ENCODE measurements at places on chromosomes 6 and 20.

DNA sequence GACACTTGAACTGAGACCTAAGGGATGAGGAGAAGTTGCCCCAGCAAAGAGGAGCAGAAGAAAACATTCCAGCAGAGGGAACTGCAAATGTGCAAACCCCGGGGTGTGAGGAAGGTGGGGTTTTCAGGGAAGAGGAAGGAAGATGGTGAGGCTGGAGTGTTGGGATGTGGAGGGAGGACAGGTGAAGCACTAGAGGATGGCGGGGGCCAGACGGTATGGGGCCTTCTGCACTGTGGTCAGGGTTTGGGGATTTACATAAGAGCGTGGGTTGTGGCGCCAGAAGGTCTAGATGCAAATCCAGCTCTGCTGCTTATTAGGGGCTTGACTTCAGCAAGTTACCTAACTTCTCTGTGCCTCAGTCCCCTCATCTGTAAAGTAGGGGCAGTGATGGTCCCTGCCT, 16.0 kb downstream of the DLGAP4 start:
- no peak for DNase-seq

DNA sequence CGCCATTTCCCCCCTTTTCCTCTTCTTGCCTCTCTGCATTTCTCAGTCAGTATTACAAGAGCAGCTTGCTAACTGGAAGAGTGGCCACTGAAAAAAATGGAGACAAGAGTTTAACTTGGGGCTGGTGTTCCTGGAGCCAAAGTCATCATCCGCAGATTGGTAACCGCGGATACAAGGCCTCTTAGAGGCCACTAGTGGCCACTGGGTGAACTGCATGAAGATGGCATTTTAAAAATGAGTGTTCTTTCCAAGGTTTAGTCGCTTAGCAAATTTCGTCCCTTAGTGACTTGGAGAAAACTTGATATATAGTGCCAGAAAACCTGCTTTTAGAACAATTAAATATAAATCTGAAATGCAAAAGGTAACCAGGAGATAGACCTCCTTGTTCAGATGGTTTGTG, 4.8 kb downstream of the F13A1 start:
- DNase-seq = no peak

DNA sequence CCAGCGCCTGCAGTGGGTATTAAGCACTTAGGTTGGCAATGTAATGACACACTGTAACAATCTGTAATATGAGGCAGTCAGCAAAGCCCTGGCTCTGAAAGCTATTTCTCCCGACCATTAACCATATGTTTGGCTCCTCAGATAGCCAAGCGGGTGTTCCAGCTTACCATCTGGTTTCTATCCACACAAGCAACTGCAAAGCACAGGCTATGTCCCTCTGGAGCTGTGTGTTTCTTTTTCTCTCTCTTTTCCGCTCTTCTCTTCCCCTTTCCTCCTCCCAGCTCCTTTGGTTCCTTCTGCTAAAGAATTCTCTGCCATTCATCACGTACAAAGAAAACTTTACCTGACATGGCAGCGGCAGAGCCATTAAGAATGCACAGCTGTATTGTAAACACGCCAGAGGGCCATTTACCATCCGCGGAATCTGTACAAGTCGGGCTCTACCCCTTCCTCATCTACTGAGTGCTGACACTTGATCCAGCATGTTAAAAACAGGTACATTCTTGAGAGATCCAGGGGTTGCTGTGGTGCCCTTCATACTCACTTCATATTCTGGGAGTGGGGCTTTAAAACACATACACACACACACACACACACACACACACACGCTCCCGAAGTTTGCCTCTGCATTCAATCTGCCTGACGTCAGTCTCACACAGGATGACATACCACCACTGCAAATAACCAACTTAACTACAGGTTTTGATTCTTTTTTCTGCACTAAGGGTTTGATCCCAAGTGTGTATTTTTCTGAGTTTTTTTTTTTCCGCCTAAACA, 77.2 kb downstream of the BACH2 start:
- peak; percentile 85 for DNase-seq

DNA sequence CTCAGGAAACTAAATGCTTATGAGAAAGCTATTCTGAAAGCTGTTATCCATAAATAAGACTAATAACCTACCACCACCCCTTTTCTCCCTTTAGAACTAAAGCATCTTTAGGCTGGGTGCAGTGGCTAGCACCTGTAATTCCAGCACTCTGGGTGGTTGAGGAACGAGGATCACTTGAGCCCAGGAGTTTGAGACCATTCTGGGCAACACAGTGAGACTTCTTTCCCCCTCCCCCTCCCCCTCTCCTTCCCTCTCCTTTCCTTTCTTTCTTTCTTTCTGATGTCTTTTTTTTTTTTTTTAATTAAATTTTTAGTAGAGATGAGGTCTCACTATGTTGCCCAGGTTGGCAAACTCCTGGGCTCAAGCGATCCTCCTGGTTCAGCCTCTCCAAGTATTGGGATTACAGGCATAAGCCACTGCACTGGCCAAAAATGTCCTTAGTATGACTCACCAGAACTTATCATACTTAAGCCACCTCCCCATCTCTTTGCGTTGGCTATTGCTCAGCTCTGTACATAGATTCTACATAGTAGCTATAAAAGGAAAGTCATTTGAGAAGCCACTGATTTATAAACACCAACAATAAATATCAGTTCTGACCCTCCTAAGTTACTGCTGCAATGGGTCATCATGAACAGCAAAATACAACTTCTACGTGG, 54.8 kb upstream of the SPDEF start:
- DNase-seq = peak; percentile 18

GRCh38 chr6:84361372-84362192, 134.1 kb upstream of the CEP162 start:
- no peak for DNase-seq

- DNase-seq = peak; percentile 32
Observed at GRCh38 chr6:100573166-100573565, 108.4 kb upstream of the SIM1 start.

GRCh38 chr20:46358346-46359058, 47.9 kb downstream of the ELMO2 start:
- no peak for DNase-seq

- DNase-seq = no peak
Observed at GRCh38 chr20:11056414-11056813, 382.6 kb upstream of the JAG1 start.

- peak; percentile 42 for DNase-seq
Observed at GRCh38 chr20:19699180-19699971, 58.7 kb upstream of the RIN2 start.

DNA sequence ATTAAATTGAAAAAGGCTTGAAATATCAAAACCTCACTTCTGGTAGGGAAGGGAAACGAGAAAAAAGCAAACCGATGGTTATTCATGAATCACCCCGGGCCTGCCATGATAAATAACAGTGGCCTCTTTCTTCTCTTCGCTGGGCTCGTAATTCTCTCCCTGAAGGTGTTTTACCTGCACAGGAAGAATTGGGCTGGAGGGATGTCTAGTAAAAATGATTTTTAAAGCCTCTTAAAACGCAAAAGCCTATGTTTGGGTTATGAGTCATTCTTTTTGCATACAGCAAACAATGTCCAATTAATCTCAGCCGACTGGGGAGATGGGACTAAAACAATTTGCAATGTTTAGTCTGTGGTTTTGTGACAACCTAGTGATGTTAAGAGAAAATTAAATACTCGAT, 16.8 kb downstream of the LINC00237 start:
- DNase-seq = no peak

DNA sequence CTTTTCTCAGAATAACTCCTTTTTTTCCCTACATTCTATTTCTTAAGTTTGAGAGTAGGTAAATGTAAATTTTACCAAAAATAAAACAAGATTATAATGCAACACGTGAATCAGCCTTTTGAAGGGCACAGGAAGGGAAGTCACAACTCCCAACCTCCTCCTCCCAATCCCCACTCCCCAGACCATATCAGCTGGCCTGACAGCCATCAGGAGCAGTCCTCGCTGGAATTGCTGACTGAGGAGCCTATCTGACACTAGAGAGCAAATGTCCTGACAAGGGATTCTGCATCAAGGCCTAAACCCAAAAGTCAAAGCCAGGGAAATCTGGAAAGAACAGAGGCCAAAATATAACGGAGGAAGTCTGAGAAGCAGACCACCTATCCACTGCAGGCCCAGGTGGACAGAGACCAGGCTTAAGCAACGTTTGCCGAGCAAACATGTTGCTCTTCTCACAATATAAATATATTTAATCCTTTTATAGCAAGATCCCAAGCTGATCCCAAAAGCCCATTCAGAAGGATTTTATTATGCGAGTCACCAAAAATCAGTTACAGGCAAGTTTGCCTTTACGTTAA, 2.5 kb downstream of the RRAGD start:
- DNase-seq = no peak

DNA sequence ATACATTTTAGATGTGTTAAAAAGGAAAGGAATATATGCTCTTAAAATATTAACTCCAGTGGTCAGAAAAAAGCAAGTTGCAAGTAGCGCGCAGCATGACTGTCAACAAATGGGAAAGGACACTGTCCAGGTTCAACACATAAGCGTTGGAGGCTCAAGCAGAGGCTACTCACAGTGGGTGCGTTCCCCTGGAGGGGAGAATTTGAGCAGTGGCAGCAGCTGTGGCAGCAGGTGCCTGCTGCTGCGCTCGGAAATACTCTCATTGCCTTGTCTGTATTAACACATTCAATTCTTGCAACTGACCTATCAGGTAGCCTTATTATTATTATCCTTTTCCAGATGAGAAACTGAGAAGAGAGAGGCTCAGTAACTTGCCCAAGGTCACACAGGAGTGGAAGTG, 21.9 kb upstream of the CCN6 start:
- DNase-seq = no peak

- DNase-seq = peak; percentile 61
Observed at GRCh38 chr20:1934721-1935573, 39.7 kb downstream of the SIRPA start.

DNA sequence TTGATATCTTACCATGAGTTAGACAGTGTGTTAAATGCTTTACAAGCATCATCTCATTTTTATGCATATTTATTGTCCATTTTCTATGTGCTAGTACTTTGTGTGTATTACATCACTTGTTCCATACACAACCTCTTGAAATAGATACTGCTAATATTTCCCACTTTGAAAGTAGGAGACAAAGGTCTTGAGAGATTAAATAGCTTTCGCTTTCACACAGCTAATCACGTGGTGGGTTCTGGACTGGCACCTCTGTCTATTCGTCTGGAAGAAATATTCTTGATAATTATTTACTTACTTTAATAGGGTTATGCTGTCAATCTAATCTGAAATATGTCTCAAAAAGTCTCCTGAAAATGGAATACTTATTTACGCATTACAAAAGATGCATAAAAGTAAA, 30.2 kb downstream of the EPHA7 start:
- no peak for DNase-seq

GRCh38 chr6:158003910-158004700, 22.4 kb downstream of the SYNJ2 start:
- DNase-seq = no peak

GRCh38 chr6:84583784-84584183, 180.6 kb downstream of the TBX18 start:
- no peak for DNase-seq

DNA sequence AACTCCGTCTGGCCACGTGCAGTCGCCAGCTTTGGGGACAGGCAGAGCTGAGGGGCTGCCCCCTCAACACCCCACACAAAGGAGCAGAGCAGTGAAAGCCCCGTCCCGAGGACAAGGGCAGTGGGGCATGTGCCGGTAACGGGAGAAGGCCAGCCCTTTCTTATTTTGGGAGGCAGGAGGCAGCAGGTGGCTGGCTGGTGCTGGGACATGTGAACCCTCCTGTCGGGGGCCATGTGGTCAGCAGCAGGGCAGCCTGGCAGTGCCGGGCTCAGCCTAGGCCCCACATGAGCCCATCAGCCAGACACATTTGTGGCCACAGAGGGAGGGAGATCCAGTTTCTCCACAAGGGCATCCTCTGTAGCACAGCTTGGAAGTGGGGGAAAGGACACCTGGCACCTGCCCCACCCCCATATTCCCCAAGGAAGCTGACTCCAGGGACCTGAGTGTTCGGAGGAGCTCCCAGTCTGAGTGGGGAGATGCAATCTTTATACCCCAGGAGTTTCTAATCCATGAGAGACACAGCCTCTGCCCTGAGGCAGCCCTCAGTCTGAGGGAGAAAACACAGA, 137.6 kb downstream of the MRPL14 start:
- no peak for DNase-seq

DNA sequence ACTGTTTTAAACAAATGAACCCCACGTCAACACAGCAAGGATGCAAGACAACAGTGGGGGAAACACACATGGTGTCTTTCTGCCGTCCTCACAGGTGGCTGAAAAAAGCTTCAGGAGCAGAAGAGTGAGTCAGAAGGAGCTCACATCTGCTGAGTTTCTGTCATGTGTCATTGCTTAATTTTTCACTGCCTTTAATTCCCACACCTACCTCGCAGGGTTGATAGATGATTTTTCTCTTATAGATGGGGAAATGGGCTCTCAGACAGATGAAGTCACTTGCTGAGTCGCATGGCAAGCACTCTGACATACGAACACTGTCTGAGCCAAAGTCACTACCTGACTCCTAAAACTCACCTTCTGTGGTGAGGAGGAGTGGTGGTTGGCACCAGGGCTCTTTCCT, 28.3 kb upstream of the CARMIL1 start:
- no peak for DNase-seq

DNA sequence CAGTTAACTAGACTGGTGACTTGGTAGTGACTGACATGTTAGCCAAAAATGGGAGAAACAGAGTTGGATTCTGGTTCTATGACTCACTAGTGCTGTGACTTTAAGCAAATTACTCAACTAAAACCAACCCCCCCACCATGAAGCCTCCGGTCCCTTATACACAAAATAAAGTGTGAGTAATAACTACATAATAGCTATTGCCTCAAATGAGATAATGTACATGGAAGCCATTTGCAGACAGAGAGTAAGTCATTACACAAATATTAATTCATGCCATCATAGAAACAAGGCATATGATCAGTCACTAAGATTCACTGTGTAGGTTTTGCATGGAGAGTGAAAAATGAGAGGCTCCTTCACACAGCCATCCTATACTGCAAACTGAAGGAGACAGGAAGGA, 111.9 kb downstream of the HIVEP2 start:
- DNase-seq = peak; percentile 72

DNA sequence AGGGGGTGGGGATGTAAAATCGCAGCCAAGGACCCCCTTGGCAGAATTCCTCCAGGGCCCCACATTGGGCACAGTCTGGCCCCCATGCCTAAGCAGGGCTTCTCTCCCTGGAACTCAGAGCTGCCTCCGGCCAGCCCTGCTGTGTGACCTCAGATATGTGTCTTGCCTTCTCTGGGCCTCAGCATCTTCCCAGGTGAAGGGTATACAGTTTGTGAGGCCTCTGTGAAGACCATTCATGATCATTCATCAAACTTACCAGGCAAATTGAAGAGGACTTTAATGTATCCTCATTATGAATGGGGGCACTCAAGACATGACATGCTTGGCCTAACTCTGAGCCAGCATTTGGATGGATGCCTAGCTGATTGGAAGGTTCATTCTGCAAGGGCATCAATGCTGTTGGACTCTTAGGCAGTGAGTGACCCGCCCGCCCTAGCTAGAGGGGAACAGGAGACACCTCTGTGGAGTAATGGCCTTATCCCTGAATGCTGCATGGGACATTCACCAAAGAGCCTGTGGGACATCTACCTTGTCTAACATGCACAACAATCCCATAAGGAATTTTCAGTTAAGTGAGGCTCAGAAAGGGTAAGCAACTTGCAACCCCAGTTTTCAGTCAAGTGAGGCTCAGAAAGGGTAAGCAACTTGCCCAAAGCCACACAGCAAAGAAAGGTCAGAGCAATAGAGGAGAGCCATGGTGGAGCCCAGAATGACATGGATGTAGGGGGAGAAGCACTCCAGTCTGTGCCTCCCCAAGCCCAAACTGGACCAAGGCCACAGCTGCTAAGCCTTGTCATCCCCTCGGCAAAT, 535 bp downstream of the CCN5 start:
- DNase-seq = no peak

GRCh38 chr20:43385914-43386313, 71.8 kb upstream of the SRSF6 start:
- DNase-seq = no peak

- DNase-seq = no peak
Observed at GRCh38 chr20:44742304-44743079, 3.2 kb upstream of the KCNK15 start.

All from fibroblast of skin of left biceps (primary cell).